ENCODE measurements at places on chromosomes 1 and 21.

DNA sequence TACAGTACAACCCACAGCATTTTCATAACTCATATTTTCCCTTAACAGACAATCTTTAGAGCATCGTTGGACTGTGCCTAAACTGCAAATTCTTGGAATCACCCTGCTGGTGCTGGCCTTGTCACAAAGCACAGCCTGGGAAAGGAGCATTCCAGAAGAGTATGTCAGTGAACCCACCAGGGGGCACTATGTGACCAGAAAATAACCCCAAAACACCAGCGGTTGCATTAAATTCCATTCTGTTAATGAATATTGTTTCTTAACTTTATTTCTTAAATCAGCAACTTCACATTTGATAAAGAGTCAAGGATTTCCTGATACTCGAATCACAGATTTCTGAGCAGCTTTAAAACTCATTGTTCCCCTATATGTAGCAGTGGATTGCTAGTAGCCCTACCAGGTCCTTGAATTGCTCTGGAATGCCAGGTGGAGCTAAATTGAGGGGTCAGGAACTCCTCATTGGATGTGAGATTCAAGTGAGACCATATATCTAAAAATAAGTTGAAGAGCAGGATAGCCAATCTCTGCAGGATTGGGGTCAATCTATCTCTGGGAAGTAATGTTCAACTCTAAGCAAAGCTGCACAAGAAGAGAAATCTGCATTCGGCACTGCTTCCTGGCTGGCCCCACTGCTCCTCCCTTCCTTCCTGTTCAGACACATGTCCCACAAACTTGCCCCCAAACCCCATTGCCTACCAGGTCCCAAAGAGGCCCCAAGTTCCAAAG, 12.7 kb upstream of the RAB4A start:
- DNase-seq, result peak; percentile 67

- no peak for DNase-seq
Measured at GRCh38 chr1:27006683-27007082, 6.0 kb downstream of the TENT5B start.

GRCh38 chr1:150152772-150153456, 3.2 kb downstream of the PLEKHO1 start:
- DNase-seq, result no peak

- no peak for DNase-seq
Measured at GRCh38 chr21:46455575-46456385, 2.9 kb upstream of the DIP2A start.

GRCh38 chr1:46802081-46802480, 3.2 kb downstream of the CYP4B1 start:
- DNase-seq, result no peak

DNA sequence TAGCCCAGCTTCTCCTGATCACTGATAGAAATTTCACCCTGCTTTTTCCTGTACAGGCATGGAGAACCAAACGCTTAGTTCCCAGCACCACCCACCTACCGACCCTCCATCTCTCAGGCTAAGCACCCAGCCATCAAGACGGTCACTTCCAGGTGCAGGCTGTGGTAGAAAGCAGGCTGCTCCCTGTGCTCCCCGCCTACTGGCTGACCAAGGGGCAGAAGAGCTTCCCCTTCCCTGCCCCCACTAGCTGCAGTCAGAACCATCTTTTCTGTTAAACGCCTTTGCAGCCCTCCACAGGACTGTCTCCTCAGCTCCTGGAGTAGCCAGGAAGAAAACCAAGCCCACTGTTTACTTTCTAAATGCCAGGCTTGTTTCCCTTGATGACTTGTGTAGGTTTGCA, 23.0 kb downstream of the SPATA46 start:
- DNase-seq, result no peak

DNA sequence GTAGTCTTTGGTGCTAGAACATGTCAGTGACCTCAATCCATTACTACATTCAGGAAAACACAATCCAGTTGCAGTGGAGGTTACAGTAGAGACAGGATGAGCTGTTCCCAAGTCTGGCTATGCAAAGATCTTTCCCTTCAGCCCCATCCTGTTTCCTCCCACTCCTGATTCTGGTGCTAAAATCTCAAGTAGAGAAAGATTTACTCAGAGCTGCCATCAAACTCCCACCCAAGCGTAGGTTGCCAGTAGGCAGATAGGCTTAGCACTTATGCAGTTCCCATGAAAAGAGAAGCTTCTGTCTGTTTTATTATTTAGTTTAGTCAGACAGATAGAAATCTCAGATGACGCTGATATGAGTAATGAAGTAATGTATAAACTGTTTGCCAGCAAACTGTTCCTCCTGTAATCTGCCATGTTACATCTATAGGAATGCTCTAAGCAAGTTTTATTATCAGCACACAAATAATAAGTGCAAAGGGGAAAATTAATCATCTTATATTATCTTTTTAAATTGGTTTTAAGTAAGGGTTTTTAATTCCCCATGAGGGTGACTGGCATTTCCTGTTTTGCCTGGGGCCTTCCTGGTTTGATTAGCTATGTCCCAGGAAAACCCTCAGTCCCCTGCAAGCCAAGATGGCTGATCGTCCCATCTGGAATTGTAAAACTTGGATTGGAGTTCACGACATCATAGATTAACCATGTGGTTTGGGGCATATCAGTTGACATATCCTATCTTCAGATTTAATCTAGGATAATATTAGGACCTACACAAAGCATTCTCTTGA, 188.3 kb upstream of the PALMD start:
- no peak for DNase-seq

DNA sequence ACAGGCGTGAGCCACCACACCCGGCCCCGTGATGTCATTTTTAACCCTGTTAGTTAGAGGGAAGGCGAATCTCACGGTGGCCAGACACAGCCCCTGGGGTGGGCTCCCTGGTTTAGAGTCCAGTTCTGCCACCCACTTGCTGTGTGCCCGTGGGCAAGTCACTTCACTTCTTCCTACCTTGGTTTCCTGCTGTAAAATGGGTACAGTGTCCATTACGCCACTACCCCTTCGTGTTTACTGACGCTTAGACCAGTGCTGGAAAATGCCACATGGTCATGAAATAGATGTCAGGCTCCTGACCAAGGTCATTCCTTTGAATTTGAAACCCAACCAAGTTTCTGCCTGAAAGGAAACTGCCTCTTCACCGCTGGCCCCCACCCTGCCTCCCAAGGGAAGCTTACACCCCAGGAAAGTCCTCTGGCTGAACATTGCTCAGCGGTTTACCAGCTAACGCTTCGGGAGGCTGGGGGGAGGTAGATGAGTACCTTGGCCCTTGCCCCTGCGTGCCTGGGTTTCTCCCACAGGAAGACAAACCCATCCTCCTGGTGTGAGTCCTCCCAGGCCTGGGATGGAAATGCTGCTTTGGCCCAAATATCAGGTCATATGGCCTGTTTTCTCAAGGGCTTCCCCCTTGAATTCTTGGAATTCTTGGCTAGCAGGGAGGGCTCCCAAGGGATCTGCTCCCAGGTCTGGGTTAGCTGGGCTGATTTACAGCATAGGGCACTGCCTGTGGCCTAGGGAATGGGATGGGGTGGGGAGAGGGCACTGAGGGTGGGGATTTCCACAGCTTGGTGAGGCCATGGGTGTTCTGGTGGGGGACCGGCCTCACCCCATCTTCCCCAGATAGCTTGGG, 7.6 kb upstream of the AADACL4 start:
- no peak for DNase-seq

DNA sequence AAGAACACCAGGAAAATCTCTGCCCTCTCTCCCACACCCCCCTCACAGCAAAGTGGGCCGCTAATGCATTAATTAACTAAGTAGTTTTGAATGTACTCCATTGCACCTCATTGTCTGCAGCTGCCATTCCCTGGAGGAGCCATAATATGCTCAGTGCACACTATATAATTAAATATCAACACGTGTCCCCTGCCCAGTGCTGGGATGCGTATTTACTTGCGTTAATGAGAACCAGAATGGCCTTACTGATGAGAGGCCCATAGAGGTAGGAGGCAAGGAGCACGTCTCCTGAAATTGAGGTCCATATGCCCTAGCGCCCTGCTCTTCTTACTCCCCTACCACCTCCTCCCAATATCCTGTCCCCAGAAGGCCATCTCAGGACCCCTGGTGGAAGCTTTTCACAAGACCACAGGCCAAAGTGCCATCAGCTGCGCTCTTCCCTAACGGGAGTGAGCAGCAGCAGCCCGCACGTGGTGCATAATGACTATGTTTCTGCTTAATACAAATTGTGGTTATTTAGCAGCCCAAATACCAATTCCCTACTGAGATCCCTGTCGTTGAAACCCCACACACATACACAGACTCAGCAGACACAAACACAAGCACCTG, 76.8 kb downstream of the PLXNA2 start:
- DNase-seq, result peak; percentile 81

- DNase-seq, result no peak
Measured at GRCh38 chr21:34942911-34943310, 106.2 kb downstream of the RUNX1 start.

DNA sequence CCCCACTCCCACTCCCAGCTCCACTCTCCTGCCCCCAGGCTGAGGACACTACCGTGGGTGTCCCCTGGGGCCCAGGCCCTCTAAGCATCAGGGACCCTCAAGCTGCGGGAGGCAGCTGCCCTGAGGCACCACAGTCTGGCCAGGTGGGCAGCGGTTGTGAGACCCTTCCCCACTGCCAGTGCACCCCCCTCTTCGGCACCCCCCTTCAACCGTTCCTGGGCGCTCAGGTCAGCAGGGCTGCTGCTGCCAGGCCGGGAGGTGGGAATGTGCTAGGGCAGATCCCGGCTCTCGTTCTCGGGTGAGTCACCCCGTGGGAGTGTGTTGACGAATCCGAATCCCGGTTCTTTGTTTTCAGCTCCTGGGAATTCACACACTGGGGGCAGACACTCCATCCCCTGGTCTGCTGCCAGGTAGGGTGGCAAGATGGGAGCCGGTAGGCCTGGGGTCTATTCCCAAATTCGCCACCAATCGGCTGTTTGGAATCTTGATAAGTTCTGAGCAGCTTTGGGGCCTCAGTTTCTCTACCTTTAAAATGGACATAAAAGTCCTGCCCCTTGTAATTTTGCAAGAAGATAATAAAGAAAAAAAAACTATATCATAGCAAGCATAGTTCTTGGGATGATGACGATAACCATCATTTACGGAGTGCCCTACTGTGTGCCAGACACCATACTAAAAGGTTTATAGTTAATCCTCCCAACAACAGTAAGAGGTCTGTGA, 28.5 kb upstream of the CASZ1 start:
- DNase-seq, result no peak

DNA sequence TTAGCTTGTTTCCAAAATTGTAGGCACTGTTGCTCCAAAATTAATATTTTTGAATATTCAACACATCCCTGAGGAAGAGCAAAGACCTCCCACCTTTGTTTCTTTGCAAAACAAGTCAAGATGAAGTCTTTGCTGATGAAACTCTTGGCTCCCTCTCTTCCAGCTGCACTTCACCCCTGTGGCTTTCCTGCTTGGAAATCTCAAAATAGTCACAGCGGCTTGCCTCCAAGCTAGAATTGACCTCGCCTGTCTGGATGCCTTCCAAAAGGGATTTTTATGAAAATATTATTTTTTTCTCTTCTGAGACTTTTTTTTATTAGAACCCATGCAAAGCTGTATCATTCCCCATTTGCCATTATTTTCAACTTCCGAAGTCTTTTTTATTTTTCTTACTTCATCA, 71.1 kb upstream of the MROH9 start:
- DNase-seq, result no peak

DNA sequence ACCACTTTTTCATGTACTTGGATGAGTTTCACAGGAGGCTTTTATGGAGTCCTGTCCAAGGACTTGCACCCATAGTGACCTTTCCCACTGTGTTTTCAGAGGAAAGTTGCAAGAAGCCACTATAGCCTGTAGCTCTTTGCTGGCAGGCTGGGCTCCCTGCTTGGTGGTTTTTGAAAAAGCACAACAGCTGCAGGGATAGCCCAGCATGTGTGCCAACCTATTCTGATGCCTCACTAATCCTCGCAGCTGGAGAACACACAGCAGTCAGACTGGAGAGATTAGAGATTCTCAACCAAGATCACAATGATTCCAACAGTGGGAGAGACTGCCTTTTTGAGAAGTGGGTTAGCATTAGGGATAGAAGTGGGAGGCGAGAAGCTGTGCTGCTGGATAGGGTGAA, 24.1 kb upstream of the ARHGEF11 start:
- no peak for DNase-seq

- DNase-seq, result no peak
Measured at GRCh38 chr1:77704736-77705135, 22.3 kb upstream of the ZZZ3 start.

DNA sequence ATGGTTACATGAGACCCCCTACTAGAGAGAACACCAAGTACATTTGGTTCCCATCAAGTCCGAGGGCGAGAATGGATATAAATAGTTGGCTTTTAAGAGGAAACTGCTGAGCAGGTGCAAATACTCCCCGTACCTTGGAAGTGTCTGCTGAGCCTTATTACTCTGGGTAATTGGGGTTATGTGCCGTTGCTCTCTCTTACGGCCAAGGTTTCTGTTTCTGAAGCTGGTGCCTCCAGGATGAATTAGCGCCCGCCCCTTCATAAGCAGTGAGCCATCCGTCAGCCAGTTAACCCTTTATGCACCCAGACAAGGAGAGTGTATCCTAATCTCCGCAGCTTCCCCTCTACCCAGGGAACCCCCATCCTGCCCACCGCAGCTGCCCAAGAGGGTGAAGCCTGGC, 90.4 kb upstream of the AJAP1 start:
- peak; percentile 16 for DNase-seq

- no peak for DNase-seq
Measured at GRCh38 chr1:198493329-198493728, 47.2 kb downstream of the ATP6V1G3 start.

DNA sequence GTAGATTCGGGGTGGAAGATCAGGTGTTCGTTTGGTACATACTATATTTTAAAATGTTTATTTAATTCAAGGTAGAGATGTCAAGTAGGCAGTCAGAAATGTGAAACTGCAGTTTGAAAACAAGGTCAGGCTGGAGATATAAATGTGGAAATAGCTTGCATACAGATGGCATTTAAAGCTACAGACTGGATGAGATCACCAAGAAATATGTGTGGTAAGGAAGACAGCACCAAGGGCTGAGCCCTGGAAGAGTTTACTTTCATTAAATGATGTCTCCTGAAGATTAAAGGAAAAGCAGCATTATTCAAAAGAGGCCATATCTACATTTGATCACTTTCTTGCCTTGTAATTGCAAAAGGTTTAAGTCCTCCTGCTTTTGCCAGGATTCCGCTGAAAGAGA, 271.3 kb downstream of the PTBP2 start:
- no peak for DNase-seq

DNA sequence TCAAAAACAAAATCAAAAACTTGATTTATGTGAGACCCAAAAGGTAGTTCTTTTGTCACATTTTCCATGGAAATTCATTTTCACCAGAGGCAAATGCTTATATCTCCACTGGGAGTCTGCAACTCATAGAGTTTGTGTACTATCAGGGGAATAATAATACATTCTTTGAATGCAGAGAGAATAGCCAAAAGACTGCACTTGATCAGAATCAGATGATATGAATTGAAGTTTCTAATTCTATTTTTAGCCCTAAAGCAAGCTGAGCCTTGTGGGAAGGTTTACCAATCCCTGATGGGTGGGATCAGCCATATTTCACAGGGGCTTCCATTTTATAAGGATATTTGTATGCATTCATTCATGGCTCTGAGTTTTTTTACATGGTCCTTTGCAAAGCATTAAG, 49.6 kb downstream of the TSEN15 start:
- DNase-seq, result no peak
